ENCODE measurements at places on chromosomes 13 and 19.

- no peak overlapping the region for H3K27ac ChIP-seq
- H3K27me3 ChIP-seq, result no peaks in the 10 kb centered on the region
- H3K4me3 ChIP-seq, result no peak overlapping the region
- H3K4me1 ChIP-seq, result no peaks in the 10 kb centered on the region
- H3K36me3 ChIP-seq, result no peaks in the 10 kb centered on the region
- no peak for DNase-seq
These were observed 120.1 kb upstream of the CSNK1A1L start for GRCh38 chr13:37225414-37226070.

- H3K36me3 ChIP-seq, result peaks cover 31% of the 10 kb centered on the region
- no peaks in the 10 kb centered on the region for H3K4me1 ChIP-seq
- no peak overlapping the region for H3K27ac ChIP-seq
- DNase-seq, result no peak
- no peak overlapping the region for H3K4me3 ChIP-seq
These were observed 51.4 kb downstream of the VWA8 start for GRCh38 chr13:41909506-41909905.

DNA sequence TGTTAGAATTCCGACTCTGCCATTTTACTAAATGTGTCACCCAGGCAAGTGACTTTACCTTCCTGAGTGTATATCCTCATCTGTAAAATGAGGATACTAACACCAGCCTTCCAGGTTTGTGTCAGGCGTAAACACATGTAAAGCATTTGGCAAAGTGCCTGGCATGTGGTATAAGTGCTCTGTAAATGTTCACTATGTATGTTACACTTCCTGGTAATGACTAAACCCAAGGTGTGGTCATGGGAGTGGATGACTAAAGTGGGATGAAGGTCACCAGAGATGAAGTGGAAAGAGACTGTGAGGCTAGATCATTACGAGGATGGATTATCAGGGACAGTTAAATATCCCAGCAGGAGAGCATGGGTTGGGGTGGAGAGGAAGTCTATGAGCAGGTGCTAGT, 25.6 kb downstream of the DEDD2 start:
- H3K4me1 ChIP-seq, result no peaks in the 10 kb centered on the region
- no peaks in the 10 kb centered on the region for H3K27me3 ChIP-seq
- H3K36me3 ChIP-seq, result peaks cover 6% of the 10 kb centered on the region
- DNase-seq, result no peak
- H3K4me3 ChIP-seq, result no peak overlapping the region

GRCh38 chr13:87535911-87536310, 135.3 kb upstream of the SLITRK5 start:
- no peaks in the 10 kb centered on the region for H3K4me1 ChIP-seq
- H3K27me3 ChIP-seq, result no peaks in the 10 kb centered on the region
- H3K4me3 ChIP-seq, result no peak overlapping the region
- no peaks in the 10 kb centered on the region for H3K36me3 ChIP-seq

DNA sequence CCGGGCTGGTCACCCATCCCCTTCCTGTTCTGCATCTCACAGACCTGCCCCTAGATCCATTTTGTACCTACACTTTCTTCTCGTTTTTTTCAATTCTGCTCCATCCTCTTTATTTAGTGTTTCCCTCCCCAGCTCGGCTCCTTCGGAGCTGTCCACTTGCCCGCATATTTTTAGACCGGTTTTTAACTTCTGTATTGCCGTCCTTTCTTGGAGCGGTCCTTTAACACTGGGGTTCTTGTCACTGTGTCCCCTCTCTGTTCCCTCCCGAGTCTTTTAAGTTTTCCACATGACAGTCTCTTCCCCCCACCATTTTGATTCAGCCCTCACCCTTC, 1.7 kb downstream of the ARHGAP35 start:
- H3K36me3 ChIP-seq, result no peaks in the 10 kb centered on the region
- H3K27me3 ChIP-seq, result no peaks in the 10 kb centered on the region

GRCh38 chr13:111365149-111366005, 44.9 kb downstream of the TEX29 start:
- H3K36me3 ChIP-seq, result no peaks in the 10 kb centered on the region
- no peaks in the 10 kb centered on the region for H3K27me3 ChIP-seq
- no peak overlapping the region for H3K27ac ChIP-seq
- H3K4me1 ChIP-seq, result no peaks in the 10 kb centered on the region

DNA sequence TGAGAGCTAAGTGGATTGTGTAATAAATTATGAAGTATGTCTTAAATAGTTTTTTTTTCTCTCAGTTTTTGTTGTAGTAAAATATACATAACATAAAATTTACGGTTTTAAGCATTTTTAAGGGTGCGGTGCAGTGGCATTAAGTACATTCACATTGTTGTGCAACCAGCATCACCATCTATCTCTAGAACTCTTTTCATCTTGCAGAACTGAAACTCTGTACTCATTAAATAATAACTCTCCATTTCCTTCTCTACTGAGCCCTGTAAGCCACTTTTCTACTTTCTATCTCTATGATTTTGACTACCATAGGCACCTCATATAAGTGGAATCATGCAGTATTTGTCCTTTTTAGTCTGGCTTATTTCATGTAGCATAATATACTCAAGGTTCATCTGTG, 87.1 kb downstream of the GJA3 start:
- DNase-seq, result no peak
- H3K4me1 ChIP-seq, result no peaks in the 10 kb centered on the region
- H3K27ac ChIP-seq, result no peak overlapping the region
- H3K4me3 ChIP-seq, result no peak overlapping the region

GRCh38 chr13:24671386-24672113, 8.7 kb upstream of the ATP12A start:
- H3K4me1 ChIP-seq, result no peaks in the 10 kb centered on the region
- no peaks in the 10 kb centered on the region for H3K36me3 ChIP-seq
- no peaks in the 10 kb centered on the region for H3K27me3 ChIP-seq
- DNase-seq, result no peak
- no peak overlapping the region for H3K4me3 ChIP-seq

DNA sequence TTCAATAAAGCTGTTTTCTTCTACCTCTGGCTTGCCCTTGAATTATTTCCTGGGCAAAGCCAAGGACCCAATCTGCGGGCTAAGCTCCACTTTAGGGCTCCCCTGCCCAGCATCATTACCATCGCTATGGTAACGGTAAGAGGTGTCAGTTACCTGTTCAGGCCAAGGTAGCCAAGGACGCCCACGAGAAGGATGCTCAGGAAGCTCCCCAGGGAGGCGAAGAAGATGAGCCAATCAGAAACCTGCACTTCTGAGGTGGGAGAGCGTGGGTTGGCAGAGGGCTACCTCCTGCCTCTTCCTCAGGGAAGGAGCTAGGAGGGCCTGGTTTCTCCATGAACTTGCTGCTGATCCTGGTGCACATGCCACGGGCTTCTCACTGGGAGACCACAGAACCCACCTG, 24.7 kb downstream of the IL12RB1 start:
- no peak for DNase-seq
- no peaks in the 10 kb centered on the region for H3K27me3 ChIP-seq
- no peak overlapping the region for H3K27ac ChIP-seq

Measured in tibial nerve (tissue), 4 donors.